ENCODE measurements at places on chromosomes 5 and 9.

GRCh38 chr5:157890836-157891597 is 32.1 kb upstream of the CLINT1 start:
- DNase-seq: no peak

DNA sequence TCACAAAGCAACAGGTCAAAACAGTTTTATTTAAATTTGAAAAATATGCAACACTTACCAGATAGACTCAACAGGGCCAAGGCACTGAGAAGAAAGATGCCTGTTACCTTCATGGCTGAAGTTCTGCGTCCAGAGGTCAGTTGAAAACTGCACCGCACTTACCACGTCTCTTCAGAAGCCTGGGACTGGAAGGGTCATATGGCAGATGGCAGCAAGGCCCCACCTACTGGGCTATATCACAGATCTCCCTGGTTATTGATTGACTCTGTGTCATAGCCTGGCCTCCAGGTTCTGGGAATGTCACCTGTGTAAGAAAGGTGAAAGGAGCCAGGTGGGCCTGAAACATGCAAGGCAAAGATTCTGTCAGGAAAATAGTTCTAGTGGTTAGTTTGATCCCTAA is at the start of gene SPINK1:
TSS of gene SPINK1 (minus strand) at position 207 of the 400 bp plus-strand sequence. CDS start at position 113, 94 bp downstream.
- no peak for DNase-seq

- DNase-seq: no peak
These were observed 268.4 kb upstream of the PANK3 start for GRCh38 chr5:168847511-168848073.

DNA sequence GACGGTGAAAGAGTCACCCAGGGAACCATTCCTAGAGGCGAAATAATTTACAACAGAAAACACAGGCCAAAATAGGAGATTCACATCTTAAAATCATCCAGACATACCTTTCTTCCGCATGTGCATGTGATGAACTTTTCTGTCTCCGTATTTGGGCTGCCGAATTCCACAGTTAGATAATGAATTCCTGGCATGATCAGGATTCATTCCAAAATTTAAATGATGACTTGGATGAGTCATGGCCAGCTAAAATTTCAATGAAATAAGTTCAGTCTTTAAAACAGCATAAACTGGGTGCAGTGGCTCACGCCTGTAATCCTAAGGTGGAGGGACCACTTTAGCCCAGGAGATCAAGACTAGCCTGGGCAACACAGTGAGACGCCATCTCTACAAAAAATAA is 82.7 kb downstream of the DROSHA start:
- DNase-seq: no peak

DNA sequence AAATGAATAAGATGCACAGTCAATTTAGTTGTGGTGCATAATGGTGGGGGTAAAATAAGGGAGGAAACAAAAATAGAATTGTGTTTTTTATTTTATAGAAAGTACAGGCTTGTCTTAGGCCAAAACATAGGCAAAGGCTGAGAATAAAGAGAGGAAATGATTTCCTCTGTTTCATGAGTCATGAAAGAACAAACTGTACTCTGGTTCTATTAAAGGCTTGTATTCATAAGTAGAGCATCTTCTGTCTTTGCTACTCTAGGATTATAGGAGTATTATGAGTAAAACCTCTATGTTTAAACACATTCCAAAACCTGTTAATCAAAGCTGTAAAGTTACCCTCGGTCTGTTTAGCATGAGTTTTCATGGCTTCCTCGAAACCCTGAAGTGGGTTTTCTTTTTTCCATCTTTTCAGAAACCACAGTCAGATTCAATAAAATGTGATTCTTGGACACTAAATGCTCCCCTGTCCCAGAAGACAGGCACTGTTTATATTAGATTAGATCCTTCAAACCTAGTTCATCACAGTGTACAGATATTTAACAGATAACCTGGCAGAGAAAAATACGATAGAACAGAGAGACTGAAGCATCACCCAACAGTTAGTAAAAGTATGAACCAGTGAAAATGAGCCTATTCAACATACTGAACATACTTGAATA is 473.9 kb upstream of the CYLC2 start:
- no peak for DNase-seq

- no peak for DNase-seq
These were observed 77.2 kb upstream of the IRX4 start for GRCh38 chr5:1959725-1960581.
